ENCODE measurements at places on chromosomes 5 and 9. TPM values are rescaled to one million over a fixed set of nuclear protein-coding genes. Genes with fewer than 3 reads are reported as not detected.

FAM163B gene
- not detected for total RNA-seq

ASB6 gene
- 34.0 TPM for total RNA-seq

GPR107 gene
- total RNA-seq: 14.8 TPM

SLC34A3 gene
- total RNA-seq: not detected

CCDC183 gene
- total RNA-seq: 0.13 TPM

DNAJA1 gene
- total RNA-seq: 76.7 TPM

PCDHB12 gene
- total RNA-seq: 2.7 TPM

GHR gene
- total RNA-seq: 1.4 TPM

Measured in A375 (cell line).